ENCODE measurements at places on chromosomes 7 and 10.

DNA sequence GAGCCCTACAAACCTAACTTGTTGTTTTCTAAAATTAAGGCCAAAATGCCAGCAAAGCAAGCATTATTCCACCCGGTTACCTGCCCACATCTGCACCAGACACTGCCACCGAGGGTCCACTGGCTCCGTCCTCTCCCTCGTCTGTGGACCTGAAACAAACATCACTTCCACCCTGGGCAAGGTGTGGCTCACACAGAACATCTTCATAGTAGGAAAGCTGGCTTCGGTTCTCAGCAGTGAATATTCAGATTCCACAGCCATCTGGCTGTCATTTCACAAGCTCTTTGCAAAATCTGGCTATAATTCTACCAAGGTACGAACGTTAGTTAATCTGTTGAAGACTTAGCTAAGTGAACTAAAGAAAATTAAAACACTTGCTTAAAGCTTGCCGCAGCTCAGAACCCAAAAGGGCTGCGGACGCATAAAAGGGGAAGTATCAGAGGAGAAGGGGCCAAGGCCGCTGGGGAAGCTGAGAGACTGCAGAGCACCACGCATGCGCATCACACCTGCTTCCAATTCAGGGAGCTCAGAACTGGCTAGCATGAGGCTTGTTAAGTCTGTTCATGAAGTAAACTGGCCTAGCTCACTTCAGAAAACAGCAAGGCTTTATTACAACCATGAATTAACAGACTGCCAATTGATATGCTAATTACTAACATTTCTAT, 46.1 kb downstream of the PTPRN2 start:
- DNase-seq: no peak

DNA sequence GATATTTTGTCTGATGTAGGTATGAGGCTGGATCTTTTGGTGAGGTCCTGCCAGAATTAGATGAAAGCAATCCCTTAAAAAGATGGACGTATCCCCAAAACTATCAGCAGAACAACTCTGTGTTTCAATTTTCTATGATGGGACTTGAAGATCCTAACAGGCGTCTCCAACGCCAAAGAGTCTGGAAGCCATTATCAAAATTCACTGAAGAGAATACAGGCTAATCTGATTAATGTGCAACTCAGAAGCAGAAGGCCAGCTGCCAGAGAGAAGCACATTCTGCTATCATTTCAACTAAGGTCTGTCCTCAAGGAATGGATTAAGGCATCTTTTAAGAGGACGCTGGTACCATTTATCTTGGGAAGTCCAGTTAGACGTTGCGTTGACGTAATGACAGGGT, 119.7 kb downstream of the FGFR2 start:
- DNase-seq: no peak

GRCh38 chr10:95644901-95645300, 11.6 kb downstream of the ALDH18A1 start:
- no peak for DNase-seq

- DNase-seq: no peak
These were observed 75.9 kb downstream of the CREB5 start for GRCh38 chr7:28488061-28488791.

DNA sequence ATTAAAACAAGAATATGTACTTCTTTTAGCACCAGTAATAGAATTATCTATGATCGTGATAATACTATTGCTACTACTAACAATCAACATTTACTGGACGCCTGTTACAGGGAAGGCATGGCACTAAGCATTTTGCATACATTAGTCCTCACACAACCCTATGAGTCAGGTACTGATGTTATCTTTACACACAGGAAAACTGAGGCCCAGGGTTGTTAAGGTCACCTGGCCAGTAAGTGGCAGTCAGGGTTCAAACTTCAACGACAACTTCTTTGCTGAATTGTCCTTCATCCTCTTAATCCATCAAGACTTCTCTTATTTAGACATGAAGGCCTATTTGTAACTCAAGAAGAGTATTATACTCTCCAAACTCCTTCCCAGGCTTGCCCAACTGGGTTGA, 41.9 kb upstream of the ACSL5 start:
- DNase-seq: no peak

- no peak for DNase-seq
These were observed 457.9 kb downstream of the DNAJB6 start for GRCh38 chr7:157794746-157795065.

DNA sequence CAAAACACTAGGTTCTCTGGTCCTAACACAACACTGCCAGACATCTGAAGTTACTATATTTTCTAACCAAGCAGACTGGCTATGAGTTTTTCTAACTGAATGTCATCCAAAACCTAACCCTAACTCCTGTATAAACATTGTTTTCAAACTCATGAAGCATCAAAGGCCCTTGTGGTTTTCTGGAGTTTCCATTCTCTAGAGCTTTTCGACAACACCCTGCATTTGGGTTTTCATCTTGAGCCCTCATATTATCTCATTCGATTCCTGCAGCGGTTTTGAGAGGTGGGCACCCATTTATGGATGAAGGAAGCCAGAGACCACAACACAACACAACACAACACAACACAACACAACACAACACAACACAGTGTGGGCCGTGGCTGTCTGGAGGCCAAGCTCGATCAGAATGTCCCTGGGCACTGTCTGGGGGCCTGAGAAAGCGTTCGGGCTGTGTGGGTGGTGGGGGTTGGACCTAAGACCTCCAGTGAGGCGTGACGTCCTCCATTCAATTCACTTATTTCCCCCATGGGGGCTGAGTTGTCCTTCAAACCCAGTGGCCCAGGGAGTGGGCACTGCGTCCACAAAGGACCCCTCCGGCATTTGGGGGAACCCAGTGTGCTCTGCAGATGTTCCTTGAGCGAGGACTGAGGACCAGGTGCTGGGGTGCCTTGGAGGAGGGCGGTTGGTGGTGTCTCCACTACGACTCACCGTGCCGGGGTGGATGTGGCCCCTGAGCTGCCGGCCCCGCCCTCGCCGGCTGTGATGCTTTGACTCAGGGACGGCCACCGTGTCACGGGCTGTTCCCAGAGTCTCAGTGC, 490.4 kb downstream of the DNAJB6 start:
- DNase-seq: no peak
